ENCODE measurements at places on chromosomes 3 and 15.
A peak's percentile ranks its signal among the peaks of the same experiment; 100 is the strongest.

GRCh38 chr3:189316296-189317019 is 144.7 kb downstream of the TPRG1 start:
- DNase-seq = peak; percentile 20

GRCh38 chr3:126984391-126985131 is 1.6 kb downstream of the PLXNA1 start:
- DNase-seq = no peak

DNA sequence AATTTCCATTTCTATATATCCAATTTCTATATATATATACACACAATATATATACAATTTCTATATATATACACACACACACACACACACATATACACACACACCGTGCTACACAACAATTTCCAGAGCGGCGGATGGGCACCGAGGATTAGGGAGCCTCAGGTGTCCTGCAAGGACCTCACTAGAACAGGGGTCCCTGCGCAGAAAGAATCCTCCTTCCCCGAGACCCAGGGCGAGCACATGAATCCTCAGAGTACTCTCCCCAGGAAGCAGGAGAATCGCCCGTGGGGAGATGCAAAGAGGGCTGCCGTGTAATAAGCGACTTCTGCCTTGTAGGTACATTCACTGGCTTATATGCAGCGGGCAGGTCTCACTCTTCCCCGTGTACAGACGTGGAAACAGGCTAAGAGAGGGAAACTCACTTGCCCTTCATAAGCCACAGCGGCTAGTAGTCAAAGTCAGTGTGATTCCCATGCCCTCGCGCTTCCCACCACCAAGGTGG is 467 bp downstream of the PIF1 start:
- DNase-seq = no peak

DNA sequence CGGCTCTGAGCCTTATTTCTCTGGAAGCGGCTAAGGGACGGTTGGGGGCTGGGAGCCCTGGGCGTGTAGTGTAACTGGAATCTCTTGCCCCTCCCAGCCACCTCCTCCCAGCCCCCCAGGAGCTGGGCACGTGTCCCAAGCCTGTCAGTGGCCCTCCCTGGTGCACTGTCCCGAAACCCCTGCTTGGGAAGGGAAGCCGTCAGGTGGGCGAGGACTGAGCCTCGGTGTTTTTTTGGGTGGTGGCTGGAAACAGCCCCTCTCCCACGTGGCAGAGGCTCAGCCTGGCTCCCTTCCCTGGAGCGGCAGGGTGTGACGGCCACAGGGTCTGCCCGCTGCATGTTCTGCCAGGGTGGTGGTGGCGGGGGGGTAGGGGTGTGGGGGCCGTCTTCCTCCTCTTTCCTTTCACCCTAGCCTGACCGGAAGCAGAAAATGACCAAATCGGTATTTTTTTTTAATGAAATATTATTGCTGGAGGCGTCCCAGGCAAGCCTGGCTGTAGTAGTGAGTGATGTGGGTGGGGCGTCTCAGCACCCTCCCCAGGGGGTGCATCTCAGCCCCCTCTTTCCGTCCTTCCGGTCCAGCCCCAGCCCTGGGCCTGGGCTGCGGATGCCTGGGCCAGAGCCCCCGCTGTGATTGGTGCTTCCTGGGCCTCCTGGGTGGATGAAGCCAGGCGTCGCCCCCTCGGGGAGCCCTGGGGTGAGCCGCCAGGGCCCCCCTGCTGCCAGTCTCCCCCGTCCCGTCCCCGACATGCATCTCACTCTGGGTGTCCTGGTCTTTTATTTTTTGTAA is 58.8 kb upstream of the GOLGA8A start:
- no peak for DNase-seq

GRCh38 chr3:134797741-134798451 is 2.8 kb downstream of the EPHB1 start:
- DNase-seq = no peak

All from HTR-8/SVneo (cell line).